ENCODE measurements at places on chromosomes 7 and 10.

DNA sequence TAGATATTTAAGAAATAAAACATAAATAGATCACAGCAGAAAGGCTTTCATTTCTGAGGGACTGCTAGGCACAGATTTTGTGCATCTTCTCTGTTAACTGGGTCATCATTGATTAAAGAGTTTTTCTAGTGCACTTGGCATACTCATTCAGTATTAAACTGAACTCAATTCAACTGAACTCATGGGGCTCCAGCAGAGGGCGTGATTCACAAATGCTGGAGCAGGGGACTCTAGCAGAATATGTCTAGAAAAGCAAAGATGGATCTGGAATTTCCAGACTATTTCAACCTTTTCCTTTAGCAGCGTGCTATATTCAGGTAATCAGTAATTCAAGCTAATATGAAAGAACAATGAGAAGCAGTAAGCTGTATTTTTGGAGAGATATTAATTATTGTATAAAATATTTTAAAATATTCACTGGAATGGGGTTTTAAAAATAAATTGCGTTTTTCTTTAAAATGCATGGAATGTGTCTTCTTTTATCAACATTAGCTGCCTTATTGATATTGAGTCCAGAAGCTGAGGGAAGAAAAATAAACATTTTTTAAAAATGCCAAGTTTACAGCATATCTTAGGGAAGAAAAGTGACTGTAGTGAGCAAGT lies 296.8 kb upstream of the CACNA2D1 start:
- DNase-seq: no peak

- no peak for DNase-seq
Measured at GRCh38 chr10:85578860-85579259, 787.7 kb downstream of the GRID1 start.

GRCh38 chr10:77602231-77602912 lies 35.2 kb downstream of the KCNMA1 start:
- no peak for DNase-seq

DNA sequence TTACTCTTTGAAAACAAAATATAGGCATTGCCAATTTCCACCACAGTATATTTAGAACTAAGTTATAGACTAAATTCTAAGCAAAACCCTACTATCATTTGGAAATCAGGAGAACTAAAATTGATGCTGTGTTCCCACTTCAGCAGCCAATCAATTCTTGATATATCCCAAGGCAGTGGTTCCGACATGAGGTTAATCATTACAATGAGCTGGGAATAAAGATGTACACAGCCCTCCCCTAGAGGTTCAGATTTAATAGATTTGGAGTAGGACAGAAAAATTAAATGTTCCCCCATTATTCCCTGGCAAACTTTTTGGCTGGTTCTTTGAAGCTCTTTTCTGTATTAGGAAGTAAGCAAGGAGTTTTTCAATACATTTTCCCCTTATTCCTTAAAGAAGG lies 15.1 kb downstream of the ZNF800 start:
- no peak for DNase-seq

DNA sequence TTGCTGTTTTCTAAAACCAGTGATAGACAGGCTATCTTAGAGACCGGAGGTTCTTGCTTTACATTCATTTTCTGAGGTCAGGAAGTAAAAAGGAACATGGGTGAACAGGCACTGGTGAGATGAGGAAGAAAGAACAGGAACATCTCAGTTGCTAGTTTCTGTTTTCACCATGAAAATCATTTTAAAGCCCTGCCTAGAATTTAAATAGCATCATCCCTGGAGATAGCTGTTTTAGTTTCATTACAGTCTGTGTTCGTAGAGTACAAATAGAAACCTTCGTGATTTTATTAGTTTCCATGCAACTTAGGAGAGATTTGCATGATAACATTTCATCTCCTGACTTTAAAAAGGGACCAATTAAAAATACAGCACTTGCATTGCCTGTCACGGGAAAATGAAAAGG lies 14.7 kb downstream of the KCNMA1 start:
- no peak for DNase-seq

- DNase-seq: no peak
Measured at GRCh38 chr10:115649217-115649616, 556.1 kb downstream of the ATRNL1 start.

- DNase-seq: no peak
Measured at GRCh38 chr10:78925800-78926319, 142.9 kb upstream of the ZMIZ1 start.
